ENCODE measurements at places on chromosomes 11 and 22.

DNA sequence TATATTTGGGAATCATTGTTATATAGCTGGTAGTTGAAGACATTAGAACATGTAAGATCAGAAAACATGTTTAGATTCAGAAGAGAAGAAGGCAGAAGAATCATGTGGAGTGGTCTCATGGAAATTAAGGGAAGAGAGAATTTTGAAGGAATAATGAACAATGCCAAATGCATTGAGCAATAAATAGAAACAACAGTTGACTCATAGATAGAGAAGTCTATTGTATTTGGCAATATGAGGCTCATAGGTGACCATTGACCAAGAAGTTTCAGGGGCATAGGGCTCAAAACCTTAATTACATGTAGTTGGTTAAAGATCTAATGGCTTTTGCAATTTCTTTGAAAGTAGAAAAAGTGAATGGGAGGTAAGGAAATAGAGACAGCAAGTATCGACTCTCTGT lies 123.9 kb downstream of the PAX6 start:
- DNase-seq, result no peak

- no peak for DNase-seq
Observed at GRCh38 chr11:15148169-15148568, 33.4 kb downstream of the INSC start.

GRCh38 chr11:43760902-43761301 lies 80.4 kb downstream of the HSD17B12 start:
- no peak for DNase-seq

DNA sequence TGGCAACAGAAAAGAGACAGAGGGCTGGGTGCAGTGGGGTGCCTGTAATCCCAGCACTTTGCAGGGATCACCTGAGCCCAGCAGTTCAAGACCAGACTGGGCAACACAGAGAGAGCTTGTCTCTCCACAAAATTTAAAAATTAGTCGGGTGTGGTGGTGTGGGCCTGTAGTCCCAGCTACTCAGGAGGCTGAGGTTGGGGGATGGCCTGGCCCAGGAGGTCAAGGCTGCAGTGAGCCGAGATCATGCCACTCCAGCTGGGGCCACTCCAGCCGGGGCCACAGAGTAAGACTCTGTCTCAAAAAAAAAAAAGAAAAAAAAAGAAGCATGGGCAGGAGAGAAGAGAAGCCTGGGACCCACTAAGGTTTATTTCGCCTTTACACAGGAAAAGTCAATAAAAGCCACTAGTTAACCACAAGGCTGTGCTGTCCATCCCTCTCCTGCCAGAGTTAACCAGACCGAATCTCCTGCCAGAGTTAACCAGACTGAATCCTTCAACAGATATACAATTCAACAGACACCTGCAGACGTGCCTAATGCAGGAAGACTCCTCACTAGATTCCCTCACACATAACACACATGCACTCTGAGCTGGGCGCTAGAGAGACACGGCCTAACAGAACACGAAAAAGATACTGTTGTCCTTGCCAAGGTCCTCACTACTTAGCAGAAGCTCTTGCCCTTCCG lies 29.8 kb downstream of the MICAL3 start:
- no peak for DNase-seq

DNA sequence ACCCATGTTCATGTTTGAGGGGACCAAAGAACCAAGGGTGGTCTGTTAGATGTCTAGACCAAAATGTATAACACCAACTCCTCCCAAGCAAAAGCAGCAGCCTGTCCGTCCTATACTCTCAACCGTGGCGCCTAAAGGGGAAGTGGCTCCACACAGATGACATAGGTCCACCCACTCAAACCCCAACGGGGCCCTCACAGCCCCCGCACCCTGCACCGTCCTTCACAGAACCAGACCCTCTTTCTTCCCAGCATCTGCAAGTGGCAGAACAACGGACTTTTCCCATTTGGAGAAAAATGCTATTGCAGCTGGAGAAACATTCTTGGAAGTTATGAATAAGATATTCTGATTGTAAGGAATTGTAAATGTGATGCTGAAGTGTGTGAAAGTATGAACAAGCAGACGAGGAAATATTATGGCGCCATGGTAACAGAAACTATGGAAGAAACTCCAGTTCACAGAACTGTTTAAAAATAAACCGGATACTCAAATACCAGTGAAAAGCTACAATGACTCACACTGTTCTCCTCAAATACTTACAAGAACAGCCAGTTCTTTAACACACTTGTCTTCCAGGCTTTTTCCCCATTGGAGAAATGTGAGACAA lies 76.5 kb upstream of the ARFGAP3 start:
- DNase-seq, result no peak

- DNase-seq, result no peak
Observed at GRCh38 chr11:66338276-66339161, 2.3 kb upstream of the RIN1 start.

GRCh38 chr11:70583781-70584218 lies 185.5 kb downstream of the CTTN start:
- DNase-seq, result no peak

Measured in SK-N-MC (cell line).